ENCODE measurements at places on chromosomes 1 and 21. TPM values are rescaled to one million over a fixed set of nuclear protein-coding genes. Genes with fewer than 3 reads are reported as not detected.

Gene ELAPOR1
- 1.2 TPM for polyA plus RNA-seq

Gene FBXO42
- polyA plus RNA-seq = 15.4 TPM

GRCh38 chr1:115065021-115065420 is 24.3 kb downstream of the TSPAN2 start:
- no peak for DNase-seq

DNA sequence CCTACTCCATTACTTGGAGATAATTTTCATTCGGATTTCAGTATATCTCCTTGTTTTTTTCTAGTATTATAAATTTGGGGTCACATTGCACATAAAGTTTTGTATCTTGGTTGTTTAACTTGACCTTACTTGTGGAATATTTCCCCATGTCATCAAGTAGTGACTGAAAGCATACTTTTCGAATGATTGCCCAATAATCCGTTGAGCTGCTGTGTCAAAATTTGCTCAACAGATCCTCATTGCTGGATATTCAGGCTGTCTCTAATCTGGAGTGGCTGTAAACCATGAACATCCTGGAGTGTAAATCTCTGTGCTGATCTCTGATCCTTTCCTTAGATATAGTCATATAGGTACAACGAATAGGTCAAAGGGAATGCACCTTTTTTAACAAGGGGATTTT is 4.9 kb downstream of the NIPAL3 start:
- no peak for DNase-seq

All from K562 (cell line).